ENCODE measurements at places on chromosomes 16 and 17.
A peak's percentile ranks its signal among the peaks of the same experiment; 100 is the strongest.

DNA sequence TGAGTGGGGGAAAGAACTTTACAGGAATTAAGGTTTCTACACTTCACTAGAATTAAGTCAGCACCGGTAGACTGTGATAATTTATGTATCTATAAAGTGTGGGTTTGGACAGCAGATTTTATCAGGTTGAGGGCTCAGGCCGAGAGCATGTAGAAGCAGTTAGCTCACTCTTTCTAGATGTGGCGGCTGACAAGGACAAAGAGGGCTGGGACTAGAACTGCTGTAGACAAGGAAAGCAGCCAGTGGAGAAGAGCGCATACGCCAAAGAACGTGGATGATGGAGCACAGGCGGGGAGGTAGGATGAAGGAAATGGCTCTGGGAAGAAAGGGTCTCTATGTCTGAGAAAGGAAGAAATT lies 504 bp upstream of the GOSR1 start:
- DNase-seq = no peak

DNA sequence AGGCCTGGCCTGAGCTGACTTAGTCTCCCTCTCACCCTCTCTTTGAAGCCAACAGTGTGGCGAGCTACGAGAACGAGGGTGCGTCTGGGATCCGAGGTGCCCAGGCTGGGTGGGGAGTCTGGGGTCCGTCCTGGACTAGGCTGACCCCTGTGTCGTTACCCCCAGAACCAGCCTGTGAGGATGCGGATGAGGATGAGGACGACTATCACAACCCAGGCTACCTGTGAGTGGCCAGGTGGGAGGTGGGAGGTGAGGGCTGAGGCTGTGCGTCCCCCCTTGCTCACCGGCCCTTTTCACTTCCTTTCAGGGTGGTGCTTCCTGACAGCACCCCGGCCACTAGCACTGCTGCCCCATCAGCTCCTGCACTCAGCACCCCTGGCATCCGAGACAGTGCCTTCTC lies 1.6 kb downstream of the LAT start:
- no peak for DNase-seq

DNA sequence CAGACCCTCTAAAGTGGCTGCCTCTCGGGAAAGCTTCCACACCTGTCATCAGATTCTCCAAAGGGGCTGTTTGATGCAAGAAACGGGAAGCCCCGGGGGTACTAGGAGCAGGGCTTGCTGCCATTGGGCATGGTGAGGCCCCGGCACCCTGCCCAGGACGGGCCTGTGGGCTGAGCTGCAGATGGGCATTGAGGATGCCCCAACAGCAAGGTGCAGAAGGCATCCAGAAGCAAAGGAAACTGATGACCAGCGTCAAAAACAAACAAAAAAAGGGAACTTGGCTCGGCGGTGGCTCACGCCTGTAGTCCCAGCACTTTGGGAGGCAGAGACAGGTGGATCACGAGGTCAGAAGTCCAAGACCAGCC lies 1.5 kb upstream of the LIMD2 start:
- DNase-seq = no peak

- no peak for DNase-seq
These were observed 75.8 kb downstream of the WNT3 start for GRCh38 chr17:46742565-46743270.

GRCh38 chr17:50931144-50931908 lies 65.2 kb upstream of the TOB1 start:
- DNase-seq = peak; percentile 63

- no peak for DNase-seq
These were observed 447.3 kb upstream of the MAF start for GRCh38 chr16:80047842-80048241.

DNA sequence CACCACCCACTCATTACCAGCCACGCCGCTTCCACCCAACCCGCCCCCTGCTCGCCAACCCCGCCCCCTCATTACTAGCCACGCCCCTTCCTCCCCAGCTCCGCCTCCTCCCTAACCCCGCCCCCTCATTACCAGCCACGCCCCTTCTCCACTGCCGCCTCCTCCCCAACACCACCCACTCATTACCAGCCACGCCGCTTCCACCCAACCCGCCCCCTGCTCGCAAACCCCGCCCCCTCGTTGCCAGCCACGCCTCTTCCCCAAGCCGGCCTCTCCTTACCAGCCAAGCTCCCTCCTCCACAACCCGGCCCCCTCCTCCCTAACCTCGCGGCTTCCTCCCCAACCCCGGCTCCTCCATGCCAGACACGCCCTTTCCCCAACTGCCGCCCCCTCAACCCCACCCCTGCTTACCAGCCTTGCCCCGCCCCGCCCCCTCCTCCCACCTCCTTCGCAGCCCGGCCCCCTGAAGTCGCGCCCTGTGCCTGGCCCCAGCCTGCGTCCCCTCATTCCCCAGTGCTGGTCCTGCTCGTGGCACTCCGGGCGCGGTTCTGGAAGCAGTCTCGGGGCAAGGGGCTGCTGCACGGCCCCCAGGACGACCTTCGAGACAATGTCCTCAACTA lies 7.3 kb downstream of the SLC22A31 start:
- DNase-seq = peak; percentile 73

DNA sequence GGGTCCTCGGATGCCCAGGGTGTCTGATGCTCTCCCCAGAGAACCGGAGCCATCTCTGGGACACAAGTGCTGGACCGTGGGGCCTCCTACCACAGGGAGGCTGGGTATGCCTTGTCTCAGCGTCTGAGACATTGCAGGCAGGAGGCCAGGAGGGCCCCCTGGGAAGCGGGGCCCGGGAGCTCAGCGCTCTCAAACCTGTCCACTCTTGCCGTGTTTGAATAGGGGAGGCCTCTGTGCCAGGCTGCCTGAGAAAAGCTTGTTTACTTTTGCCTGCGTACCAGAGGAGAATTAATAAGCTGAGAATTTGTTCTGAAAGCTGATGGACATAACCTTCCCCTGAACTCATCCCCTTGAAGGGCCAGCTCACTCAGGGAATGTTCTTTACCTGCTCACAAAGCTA lies 163.8 kb downstream of the NTN1 start:
- no peak for DNase-seq

DNA sequence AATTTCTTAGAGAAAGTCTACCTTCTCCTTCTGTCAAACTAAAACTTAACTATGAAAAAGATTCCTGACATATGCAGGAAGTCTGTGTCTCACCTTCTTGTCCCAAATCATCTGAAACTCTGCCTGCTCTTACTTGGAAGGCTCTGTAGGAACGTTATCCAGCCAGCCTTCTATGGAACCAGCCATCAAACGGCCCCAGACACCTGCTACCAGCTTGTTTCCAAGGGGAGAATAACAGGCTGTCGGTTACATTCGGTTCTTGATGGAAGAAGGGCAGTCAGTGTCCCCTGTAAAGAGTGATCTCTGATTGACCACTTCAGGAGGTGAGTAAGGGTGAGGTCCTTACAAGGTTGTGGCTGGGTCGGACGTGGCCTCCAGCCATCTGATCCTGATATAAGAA lies 1.7 kb downstream of the ADAMTS18 start:
- no peak for DNase-seq

DNA sequence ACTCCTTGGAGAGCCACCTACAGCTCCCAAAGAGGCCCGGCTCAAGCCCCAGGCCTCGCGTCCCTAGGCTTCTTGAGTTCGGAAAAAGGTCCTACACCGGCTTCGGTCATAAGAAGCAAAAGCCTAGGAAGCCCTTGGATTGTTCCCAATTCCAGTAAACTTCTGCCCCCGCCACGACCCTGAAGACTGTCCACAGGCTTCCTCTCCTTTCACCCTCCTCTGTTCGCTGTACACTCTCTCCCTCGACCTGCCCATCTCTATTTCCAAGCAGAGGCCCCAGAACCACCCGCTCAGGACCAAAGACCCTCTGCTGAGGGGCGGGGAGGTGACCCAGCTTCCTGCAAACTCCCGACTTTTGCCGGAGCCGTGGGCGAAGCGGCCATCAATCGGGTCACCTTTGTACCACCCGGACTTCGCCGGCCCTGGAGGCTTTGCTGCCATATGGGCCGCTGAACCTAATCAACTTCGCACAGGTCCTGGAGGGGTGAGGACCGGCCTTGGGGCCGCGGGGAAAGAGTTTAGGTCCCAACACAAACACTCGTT lies 2.7 kb downstream of the HOXB2 start:
- no peak for DNase-seq

GRCh38 chr16:70160388-70160787 lies 13.2 kb upstream of the CLEC18C start:
- no peak for DNase-seq

DNA sequence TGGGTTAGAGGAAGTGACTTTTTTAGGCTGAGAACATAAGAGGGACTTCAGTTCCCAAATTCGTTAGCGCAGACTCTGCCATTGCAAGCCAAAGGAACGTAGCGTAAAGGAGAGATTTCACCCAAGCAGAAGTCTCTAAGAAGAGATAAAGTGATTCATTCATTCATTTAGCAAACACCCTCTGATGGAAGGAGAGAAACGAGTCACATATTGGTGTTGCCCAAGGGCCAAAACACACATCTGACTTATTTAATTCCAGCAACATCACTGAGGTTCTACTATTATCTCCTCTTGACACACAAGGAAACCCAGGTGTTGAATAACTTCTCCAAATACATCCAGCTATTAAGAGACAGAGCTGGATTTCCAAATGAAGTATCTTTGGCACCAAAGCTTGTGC lies 85.7 kb upstream of the CACNG3 start:
- no peak for DNase-seq

DNA sequence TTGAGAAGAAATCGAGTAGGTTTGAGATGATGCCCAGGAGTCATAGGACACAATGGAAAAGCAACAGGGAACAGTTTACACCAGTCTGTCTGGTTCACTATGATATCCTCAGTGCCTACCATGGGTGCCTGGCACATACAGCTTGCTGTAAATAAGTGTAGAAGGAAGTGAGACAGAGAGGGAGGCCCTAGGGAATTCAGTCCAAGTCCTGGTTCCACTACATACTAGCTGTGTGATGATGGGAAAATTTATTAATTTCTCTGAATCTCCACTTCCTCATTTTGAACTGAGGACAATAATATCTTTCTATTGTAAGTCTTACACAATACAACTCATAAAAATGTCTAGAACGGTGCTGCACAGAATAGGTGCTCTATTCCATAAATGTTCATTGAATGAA lies 53.3 kb upstream of the LYRM9 start:
- DNase-seq = no peak

DNA sequence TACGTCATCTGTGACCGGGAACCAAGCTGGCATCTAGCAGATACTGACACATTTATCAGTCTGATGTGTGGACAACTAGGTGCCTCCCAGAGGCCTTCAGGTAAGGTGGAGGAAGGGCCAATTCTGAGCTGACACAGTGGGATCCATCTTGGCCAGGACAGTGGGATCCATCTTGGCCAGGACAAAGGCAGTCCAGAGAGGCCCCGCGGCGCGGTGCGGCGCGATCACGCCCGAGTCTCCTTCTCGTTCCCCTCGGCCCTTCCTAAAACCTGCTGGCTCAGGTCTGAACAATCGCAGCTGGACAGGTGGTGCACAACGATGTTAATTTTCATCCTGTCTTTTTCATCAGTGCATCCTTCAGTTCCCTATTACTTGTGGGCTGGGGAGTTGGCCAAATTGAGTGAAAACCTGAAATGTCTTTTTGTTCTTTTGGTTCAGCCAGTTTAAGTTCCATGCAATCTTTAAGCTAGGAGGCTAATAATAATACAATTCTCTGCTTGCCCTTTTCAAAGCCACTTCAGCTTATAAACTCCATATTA lies 486 bp upstream of the WSB1 start:
- no peak for DNase-seq

- no peak for DNase-seq
These were observed 9.1 kb downstream of the DEXI start for GRCh38 chr16:10932959-10933710.

DNA sequence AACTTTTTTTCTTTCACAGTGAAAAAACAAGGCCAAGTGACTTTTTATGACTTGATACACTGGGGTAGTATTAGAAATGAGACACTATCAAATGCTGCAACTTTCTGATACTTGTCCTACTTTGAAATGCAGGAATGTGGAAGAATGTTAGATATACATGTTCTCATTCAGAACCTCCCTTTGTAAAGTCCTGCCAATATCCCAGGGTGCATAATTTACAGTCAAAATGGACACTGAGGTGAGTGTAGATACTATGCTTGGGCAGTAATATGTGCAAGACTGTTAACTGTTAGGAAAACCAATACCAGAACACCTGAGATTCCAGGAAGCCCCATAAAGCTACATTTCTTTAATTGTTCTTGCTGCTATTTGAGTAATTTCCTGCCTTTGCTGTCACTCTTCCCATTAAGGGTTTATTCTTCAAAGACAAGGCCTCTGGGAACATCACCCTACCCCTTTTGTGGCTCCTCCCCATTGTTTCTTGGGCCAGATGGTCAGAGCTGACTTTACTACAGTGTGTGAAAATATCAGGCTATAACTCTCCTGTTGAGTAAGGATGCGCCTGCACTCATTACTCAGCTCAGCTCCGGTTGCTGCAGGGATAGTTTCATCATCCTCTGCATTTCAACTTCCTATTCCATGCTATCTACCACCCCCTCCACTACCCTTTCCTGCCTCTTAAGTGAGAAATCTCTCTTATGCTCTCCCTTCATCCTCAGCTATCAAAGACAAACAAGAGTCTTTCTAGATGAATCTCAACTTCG lies 48.7 kb downstream of the TMEM100 start:
- no peak for DNase-seq

DNA sequence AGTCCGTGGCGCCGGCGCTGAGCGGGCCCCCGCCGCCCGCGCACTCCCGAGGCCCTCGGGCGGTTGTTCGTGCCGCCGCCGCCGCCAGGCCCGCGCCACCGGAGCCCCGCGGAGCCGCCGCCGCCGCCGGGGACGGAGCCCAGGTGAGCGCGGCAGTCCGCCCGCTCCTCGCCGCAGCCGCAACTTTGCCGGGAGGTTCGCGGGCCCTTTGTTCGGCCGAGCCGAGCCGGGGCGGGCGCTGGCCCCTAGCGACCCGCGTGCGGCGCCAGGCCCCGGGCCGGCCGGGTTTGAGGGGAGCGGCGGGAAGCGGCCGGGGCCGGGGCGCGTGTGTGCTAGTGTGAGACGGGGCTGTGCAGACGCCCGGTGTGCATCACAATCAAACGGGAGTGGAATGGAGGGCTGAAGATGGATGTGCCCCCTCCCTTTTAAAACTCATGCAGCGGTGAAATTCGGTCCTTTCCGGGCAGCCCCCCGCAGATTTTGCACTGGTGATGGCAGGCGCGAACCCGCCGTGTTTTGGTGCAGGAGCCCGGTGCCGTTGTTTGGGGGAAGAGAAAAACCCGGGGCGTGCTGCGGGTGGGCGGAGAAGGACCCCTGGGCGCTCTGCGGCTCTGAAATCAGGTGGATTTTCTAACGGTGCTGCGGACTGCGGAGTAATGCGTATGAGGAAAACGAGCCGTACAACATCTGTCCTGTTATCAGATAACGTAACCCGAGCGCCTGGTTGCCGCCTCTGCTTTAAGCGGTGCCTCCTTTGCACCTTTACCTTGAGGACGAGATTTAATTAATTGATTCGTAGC lies 823 bp downstream of the TNRC6C start:
- DNase-seq = peak; percentile 33

GRCh38 chr16:75116081-75116910 lies at the start of gene LDHD:
LDHD (minus strand) TSS chr16:75116780; CDS start chr16:75116720, 60 bp downstream.
- no peak for DNase-seq

DNA sequence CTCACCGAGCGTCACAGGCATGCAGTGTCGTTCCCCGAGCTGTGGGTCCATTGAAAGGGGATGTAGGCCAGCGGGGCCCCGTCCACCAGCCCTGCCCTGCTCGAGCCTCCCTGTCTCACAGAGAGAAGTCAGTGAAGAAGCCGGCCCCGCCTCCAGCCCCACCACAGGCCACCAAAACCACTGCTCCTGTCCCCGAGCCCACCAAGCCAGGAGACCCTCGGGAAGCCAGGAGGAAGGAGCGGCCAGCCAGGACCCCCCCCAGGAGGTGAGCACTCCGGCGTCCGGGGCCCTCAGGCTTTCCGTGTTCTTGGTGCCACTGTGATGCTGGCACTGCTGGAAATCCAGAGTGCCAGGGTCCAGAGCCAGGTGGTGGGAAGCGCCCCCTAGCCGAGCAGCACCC lies 13.9 kb upstream of the IL17C start:
- no peak for DNase-seq

- no peak for DNase-seq
These were observed 1.6 kb upstream of the ATP6V0C start for GRCh38 chr16:2511996-2512734.

Measured in GM12892 (cell line).